EH (cell line): ENCODE measurements at places on chromosomes 2 and 18.

DNA sequence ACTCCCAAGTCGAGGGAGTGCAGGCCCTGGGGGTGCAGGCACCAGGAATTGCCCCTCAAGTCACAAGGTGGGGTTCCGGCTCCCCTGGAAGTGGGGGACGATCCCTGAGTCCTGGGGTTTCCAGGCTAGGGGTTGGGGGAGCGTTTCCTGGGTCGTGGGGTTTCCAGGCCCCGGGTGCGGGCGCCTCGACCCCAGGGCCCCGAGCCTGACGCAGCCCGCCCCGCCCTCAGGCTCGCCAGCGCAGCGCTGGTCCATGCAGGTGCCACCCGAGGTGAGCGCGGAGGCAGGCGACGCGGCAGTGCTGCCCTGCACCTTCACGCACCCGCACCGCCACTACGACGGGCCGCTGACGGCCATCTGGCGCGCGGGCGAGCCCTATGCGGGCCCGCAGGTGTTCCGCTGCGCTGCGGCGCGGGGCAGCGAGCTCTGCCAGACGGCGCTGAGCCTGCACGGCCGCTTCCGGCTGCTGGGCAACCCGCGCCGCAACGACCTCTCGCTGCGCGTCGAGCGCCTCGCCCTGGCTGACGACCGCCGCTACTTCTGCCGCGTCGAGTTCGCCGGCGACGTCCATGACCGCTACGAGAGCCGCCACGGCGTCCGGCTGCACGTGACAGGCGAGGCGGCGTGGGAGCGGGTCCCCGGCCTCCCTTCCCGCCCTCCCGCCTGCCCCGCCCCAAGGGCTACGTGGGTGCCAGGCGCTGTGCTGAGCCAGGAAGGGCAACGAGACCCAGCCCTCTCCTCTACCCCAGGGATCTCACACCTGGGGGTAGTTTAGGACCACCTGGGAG is 12.0 kb downstream of the SIGLEC15 start:
- DNase-seq, result peak; percentile 54

DNA sequence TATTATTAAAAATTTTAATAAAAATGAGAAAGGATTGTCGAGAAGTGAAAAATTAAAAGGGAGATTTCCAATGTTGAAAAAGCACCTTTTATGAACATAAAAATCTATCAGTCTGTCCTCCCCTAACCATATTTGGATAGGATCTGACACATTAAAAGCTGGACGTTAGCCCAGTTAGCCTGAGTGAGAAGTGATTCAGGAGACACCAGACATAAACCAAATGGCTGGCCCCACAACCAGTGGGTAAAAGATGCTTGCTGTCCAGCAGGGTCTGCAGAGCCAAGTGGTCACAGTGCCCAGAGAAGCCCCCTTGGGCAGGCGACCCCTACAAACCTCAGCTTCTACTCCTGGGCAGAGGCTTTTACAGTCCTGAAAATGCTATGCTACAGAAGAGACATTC is 253.8 kb upstream of the LYPD1 start:
- peak; percentile 79 for DNase-seq

- DNase-seq, result no peak
These were observed 3.2 kb upstream of the GPR155 start for GRCh38 chr2:174490051-174490450.

DNA sequence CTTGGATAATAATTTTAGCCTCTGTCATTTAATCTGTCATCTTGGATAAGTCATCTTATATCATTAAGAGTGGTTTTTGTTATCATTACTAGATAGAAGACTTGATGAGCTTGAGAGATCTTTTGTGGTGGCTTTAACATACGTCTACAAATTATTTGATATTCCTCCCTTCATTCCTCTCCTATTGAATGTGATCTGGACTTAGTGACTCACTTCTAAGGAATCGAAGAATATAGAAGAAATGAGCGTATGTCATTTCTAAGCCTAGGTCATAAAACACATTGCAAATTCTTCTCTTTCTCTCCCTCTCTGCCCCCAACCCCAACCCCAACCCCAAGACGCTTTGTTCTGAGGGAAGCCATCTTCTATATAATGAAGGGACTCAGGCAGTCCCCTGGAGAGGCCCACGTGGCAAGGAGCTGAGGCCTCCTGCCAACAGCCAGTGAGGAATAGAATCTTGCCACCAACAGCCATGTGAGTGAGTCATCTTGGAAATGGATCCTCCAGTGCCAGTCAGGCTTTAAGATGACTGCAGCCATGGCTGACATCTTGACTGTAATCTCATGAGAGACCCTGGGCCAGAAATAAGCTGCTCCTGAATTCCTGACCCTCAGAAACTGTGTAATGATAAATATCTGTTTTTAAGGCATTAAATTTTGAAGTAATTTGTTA is 221.6 kb upstream of the SP5 start:
- no peak for DNase-seq

GRCh38 chr2:169818241-169818640 is 6.5 kb downstream of the METTL5 start:
- no peak for DNase-seq
